ENCODE measurements at places on chromosomes 1 and 21. TPM values are rescaled to one million over a fixed set of nuclear protein-coding genes. Genes with fewer than 3 reads are reported as not detected.
A peak's percentile ranks its signal among the peaks of the same experiment; 100 is the strongest.

DNA sequence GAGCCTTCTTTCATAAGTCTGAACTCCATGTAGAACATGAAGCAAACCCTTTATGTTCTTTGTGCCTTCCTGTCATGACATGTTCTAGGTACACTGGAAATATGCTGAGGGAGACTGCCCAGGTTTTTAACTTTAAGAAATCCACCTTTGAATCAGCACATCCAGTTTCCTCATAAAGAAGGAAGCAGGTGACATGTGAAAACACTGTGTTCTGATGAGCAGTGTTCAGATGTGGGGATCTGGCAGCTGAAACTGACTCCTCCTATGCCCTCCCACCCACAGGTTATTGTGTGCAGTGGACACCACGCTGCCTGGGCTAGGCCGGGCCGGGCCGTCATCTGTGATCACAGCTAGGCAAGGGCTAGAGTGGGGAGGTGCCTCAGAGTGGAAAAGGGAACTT lies 51.1 kb downstream of the CNN3 start:
- H3K27ac ChIP-seq, result no peak overlapping the region
- H3K27me3 ChIP-seq, result no peaks in the 10 kb centered on the region
- no peak overlapping the region for H3K4me3 ChIP-seq
- no peaks in the 10 kb centered on the region for H3K4me1 ChIP-seq
- H3K36me3 ChIP-seq, result no peaks in the 10 kb centered on the region
- DNase-seq, result no peak

The OR2W3 gene
- total RNA-seq, result 0.80 TPM

- DNase-seq, result no peak
- no peaks in the 10 kb centered on the region for H3K36me3 ChIP-seq
- H3K27ac ChIP-seq, result no peak overlapping the region
- H3K27me3 ChIP-seq, result no peaks in the 10 kb centered on the region
- no peak overlapping the region for H3K4me3 ChIP-seq
These were observed 582.5 kb upstream of the RGS18 start for GRCh38 chr1:191575746-191576145.

- peaks cover 29% of the 10 kb centered on the region for H3K4me1 ChIP-seq
- no peaks in the 10 kb centered on the region for H3K27me3 ChIP-seq
- H3K36me3 ChIP-seq, result no peaks in the 10 kb centered on the region
- DNase-seq, result no peak
- H3K4me3 ChIP-seq, result no peak overlapping the region
- no peak overlapping the region for H3K27ac ChIP-seq
These were observed 3.8 kb downstream of the QSOX1 start for GRCh38 chr1:180158149-180159147.

- no peak for DNase-seq
- H3K4me3 ChIP-seq, result no peak overlapping the region
- H3K27ac ChIP-seq, result no peak overlapping the region
- no peaks in the 10 kb centered on the region for H3K27me3 ChIP-seq
- no peaks in the 10 kb centered on the region for H3K4me1 ChIP-seq
- H3K36me3 ChIP-seq, result no peaks in the 10 kb centered on the region
These were observed 630.0 kb upstream of the RGS18 start for GRCh38 chr1:191528275-191528674.

- no peak overlapping the region for H3K4me3 ChIP-seq
- H3K27ac ChIP-seq, result no peak overlapping the region
- DNase-seq, result no peak
- H3K4me1 ChIP-seq, result no peaks in the 10 kb centered on the region
These were observed 11.4 kb downstream of the FASLG start for GRCh38 chr1:172670316-172670715.

DNA sequence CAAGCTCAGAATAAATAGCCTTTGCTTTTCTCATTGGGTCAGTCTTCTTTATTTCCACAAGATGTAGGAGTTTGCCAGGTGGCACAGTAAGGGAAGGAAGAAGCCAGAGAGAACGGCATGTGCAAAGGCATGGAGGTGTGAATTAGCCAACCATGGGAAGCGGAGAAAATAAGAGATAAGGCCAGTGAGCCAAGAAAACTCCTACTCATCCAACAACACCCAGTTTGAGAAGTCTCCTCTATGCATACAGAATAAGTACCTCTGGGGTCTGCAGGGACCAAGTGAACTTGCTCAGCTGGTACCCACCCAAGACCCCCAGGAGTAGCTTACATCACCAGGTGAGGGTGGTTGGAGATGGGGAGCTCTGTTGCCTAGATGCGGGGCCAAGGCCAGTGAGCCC lies 66.7 kb downstream of the TAS1R2 start:
- no peaks in the 10 kb centered on the region for H3K27me3 ChIP-seq
- DNase-seq, result no peak
- H3K36me3 ChIP-seq, result no peaks in the 10 kb centered on the region
- H3K4me1 ChIP-seq, result no peaks in the 10 kb centered on the region

DNA sequence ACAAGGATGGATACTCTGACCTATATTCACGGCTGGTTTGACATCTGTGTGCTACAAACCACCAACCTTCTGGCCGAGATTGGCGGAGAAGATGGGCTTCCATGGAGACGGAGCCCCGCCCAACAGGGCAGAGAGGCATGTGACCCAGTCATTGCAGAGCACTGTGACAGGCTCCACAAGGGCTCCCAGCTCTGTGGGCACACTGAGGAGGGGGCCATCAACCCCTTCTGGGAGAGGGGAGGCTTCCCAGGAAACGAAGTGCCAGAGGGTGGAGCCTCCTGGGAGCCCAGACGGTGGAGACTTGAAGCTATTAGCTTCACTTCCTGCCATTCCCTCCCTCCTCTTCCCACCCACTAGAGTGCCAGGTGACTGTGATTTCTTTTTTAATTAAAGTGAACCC lies 71.6 kb upstream of the IFFO2 start:
- H3K4me1 ChIP-seq, result no peaks in the 10 kb centered on the region
- H3K36me3 ChIP-seq, result no peaks in the 10 kb centered on the region
- no peak overlapping the region for H3K4me3 ChIP-seq
- no peak overlapping the region for H3K27ac ChIP-seq
- H3K27me3 ChIP-seq, result peaks cover 20% of the 10 kb centered on the region
- DNase-seq, result no peak

The INAVA gene
- not detected for total RNA-seq

The SPRR2G gene
- total RNA-seq, result not detected

GRCh38 chr1:87963556-87963955 lies 634.9 kb downstream of the LMO4 start:
- DNase-seq, result no peak
- no peaks in the 10 kb centered on the region for H3K36me3 ChIP-seq
- no peaks in the 10 kb centered on the region for H3K27me3 ChIP-seq
- no peak overlapping the region for H3K4me3 ChIP-seq
- H3K4me1 ChIP-seq, result no peaks in the 10 kb centered on the region
- H3K27ac ChIP-seq, result no peak overlapping the region

The LPGAT1 gene
- total RNA-seq, result 51.4 TPM

DNA sequence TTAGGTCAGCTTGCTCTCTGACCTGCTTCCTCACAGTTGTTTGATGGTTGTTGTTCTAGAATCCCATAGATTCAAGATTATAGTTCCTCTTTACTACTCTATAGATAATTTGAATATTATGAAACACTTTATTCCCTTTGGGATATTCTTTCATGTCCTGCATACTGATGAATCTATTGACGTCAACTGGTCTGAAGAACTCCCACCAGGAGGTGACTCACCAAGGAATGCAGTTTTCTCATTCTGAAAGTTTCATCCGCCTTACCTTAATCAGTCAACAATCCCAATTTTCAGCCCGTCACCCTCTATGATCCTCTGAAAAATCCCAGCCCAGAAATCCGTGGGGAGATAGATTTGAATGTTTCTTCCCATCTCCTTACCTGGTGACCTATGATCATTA lies 834.1 kb upstream of the PRMT6 start:
- no peak overlapping the region for H3K27ac ChIP-seq
- no peaks in the 10 kb centered on the region for H3K36me3 ChIP-seq
- no peaks in the 10 kb centered on the region for H3K4me1 ChIP-seq
- no peaks in the 10 kb centered on the region for H3K27me3 ChIP-seq

GRCh38 chr21:16455526-16455925 lies 725.7 kb downstream of the USP25 start:
- no peaks in the 10 kb centered on the region for H3K27me3 ChIP-seq
- peaks cover 51% of the 10 kb centered on the region for H3K4me1 ChIP-seq
- H3K27ac ChIP-seq, result no peak overlapping the region

The PIP5K1A gene
- 46.8 TPM for total RNA-seq

DNA sequence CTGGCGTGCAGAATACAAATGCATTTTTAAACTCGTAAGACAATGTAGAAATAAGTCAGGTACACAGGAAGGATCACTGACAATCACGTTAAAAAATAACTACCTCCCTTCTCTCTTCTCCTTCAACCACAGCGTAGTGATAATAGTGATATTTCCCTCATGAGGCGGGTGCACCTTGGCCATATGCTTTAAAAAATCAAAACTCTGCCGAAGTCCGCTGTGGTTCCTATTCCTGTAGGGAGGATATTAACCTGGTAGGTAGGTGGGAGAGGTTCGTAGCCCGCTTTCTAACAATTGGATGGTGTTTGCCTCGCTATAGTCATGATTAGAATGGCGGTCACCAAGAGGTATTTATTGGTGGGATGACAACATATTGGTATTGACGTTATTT lies 732 bp downstream of the GREM2 start:
- no peaks in the 10 kb centered on the region for H3K36me3 ChIP-seq
- H3K27me3 ChIP-seq, result peaks cover 17% of the 10 kb centered on the region
- no peak for DNase-seq
- peak overlapping the region; percentile 48 for H3K4me3 ChIP-seq
- H3K27ac ChIP-seq, result peak overlapping the region; percentile 31

GRCh38 chr1:172845371-172845770 lies 186.5 kb downstream of the FASLG start:
- H3K27ac ChIP-seq, result no peak overlapping the region
- H3K4me3 ChIP-seq, result no peak overlapping the region
- H3K4me1 ChIP-seq, result no peaks in the 10 kb centered on the region
- no peaks in the 10 kb centered on the region for H3K36me3 ChIP-seq
- H3K27me3 ChIP-seq, result no peaks in the 10 kb centered on the region
- DNase-seq, result no peak

DNA sequence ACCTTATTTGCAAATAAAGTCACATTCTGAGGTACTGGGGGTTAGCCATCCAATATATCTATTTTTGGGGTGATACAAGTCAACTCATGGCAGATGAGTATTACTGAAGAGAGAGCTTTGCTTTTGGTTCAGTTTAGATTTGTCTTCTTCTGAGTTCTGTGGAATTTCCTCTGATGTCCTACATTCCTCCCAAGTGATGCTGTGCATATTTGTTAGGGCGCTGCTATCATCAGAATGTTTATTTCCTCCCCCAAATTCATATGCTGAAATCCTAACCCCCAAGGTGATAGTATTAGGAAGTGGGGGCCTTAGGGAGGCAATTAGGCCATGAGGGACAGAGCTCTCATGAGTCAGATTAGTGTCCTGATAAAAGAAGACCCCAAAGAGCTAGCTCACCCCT lies 96.2 kb upstream of the WLS start:
- DNase-seq, result no peak
- no peaks in the 10 kb centered on the region for H3K36me3 ChIP-seq
- no peaks in the 10 kb centered on the region for H3K27me3 ChIP-seq
- no peak overlapping the region for H3K27ac ChIP-seq

DNA sequence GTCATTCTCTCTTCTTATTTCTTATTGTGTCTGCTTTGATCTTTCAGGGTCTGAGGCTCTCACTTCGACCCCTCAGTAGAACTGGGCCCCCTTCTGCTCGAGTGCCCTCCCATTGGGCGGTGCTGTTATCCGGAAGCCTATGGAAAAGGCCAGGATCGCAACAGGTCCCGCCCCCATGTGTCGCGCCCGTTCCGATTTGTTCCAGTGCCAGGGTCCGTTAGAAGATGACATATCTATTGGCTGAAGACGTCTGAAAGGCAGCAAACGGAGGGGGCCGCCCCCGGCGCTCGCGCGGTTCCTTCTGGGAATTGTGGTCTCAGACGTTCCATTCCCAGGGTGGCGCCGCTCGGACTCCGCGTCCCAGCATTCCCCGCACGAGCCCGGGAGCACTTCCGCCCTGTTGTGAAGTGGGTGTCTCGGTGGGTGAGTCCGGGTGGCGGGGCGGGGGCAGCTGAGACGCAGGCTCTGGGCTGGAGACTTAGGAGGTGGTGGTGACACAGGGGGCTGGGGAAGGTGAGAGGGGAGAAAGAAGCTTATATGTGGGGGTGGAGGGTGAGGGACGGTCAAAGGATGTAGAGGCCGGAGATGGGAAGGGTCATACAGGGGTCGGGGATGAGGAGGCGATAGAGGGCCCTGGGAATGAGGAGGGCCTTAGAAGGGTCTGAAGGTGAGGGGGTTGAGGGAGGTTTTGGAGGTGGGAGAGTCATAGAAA lies at the start of gene ZSCAN20:
Gene ZSCAN20, plus strand, starts transcription at position 377 of the 712 bp plus-strand sequence. CDS start 6,644 bp downstream, outside the sequence.
- peaks cover 16% of the 10 kb centered on the region for H3K4me1 ChIP-seq
- DNase-seq, result peak; percentile 96
- H3K27me3 ChIP-seq, result no peaks in the 10 kb centered on the region
- H3K4me3 ChIP-seq, result peak within 1 kb of the TSS; percentile 75
- H3K27ac ChIP-seq, result peak within 1 kb of the TSS; percentile 88

- no peak overlapping the region for H3K4me3 ChIP-seq
- H3K27me3 ChIP-seq, result no peaks in the 10 kb centered on the region
- DNase-seq, result no peak
- H3K36me3 ChIP-seq, result no peaks in the 10 kb centered on the region
- H3K4me1 ChIP-seq, result no peaks in the 10 kb centered on the region
- no peak overlapping the region for H3K27ac ChIP-seq
These were observed 453.2 kb downstream of the PTPRU start for GRCh38 chr1:29689372-29690030.

DNA sequence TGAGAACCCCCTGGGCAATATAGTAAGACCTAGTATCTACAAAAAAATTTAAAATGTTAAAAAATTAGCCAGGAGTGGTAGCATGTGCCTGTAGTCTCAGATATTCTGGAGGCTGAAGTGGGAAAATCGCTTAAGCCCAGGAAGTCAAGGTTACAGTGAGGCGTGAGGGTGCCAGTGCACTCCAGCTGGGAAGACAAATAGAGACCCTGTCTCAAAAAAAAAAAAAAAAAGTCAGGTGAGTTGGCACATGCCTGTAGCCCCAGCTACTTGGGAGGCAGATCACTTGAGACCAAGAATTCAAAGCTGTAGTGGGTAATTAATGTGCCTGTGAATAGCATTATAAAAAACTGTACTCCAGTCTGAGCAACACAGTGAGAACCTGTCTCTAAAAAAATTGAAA lies 4.6 kb downstream of the BECN2 start:
- H3K4me1 ChIP-seq, result no peaks in the 10 kb centered on the region
- no peak overlapping the region for H3K27ac ChIP-seq
- no peaks in the 10 kb centered on the region for H3K36me3 ChIP-seq
- H3K27me3 ChIP-seq, result no peaks in the 10 kb centered on the region
- H3K4me3 ChIP-seq, result no peak overlapping the region

The GJA9 gene
- not detected for total RNA-seq

The RBM8A gene
- total RNA-seq, result 285 TPM

The TMEM61 gene
- 0.58 TPM for total RNA-seq

DNA sequence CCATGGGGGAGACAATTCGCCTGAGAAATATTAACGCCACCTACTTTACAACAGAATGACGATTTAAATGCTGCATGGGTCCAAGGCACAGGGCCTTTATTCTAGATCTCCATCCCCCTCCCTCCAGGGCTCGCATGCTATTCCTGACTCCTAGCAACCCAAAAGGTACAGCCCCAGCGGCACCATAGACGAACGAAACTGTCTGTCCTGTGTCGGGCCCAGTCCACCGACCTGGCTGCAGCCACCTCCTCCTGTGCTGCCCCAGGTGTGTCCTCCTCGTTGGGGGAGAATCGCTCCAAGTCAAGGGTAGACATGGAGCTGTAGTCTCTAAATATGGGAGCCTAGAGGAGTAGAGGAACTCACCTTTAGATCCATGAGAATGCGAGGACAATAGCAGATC lies 196.5 kb downstream of the TOMM20 start:
- no peak for DNase-seq
- H3K27me3 ChIP-seq, result no peaks in the 10 kb centered on the region
- no peak overlapping the region for H3K27ac ChIP-seq
- H3K4me3 ChIP-seq, result no peak overlapping the region
- no peaks in the 10 kb centered on the region for H3K36me3 ChIP-seq
